ENCODE measurements at places on chromosomes 6 and 20. TPM values are rescaled to one million over a fixed set of nuclear protein-coding genes. Genes with fewer than 3 reads are reported as not detected.

- H3K36me3 ChIP-seq: no peaks in the 10 kb centered on the region
- no peaks in the 10 kb centered on the region for H3K4me1 ChIP-seq
- H3K27me3 ChIP-seq: no peaks in the 10 kb centered on the region
- DNase-seq: no peak
Observed at GRCh38 chr20:45017281-45017680, 51.0 kb downstream of the STK4 start.

The AURKA gene
- total RNA-seq: 4.0 TPM

The OR5V1 gene
- total RNA-seq: not detected

The TBPL1 gene
- 4.0 TPM for total RNA-seq

Data from gastrocnemius medialis (tissue), 4 donors.